ENCODE measurements at places on chromosomes 11 and 22.

DNA sequence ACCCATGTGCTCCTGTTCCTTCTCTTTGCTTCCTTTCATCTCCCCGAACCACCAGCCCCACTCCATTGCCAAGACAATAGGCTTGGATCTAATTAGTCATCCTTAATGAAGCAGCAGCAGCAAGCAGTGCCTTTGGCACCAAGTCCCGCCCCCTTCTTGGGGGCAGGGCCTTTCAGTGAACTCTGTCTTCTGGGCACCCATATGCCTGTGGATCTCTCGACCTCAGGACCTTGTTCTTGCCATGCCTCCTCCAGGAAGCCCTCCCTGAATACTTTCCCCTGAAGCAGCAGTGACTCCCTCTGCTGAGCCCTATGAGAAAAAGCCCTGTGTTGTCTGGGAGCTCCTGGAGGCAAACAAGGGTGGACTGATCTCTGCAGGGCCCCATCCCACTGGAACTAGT is 32.1 kb downstream of the ARHGEF17 start:
- no peak for DNase-seq

DNA sequence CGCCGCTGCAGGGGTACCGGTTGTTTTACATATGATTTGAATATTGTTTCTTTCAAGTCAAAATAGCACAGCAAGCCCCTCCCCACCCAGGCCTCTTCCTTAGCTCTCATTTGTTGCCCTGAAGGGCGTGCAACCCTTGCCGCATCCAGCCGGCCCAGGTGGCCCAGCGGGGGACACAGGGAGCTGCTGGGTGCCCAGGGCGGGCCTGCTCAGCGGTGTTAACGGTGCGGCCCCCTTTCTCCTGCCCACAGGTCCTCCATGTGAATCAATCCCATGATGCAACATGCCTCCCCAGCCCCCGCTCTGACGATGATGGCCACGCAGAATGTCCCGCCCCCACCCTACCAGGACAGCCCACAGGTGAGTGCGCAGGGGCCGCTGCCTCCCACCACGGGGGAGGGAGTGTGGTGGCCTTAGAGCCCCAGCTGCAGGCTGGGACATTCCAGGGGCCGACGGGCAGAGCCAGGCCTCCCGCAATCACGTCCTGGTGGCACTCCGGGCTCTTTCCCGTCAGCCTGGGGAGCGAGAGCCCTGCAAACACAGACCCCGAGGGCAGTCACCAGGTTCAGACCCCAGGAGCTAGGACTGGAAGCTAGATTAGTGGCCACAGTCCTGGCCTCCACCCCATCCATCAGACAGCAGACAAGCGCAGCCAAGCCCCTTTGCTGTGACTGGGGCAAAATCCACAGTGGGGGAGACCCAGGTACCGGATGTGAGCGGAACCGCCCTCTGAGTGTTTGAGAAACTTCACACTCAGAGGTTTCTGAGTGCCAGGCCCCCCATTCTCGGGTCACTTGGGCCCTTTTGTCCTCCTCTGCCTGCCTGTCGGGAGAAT is 144.8 kb downstream of the FEZ1 start:
- no peak for DNase-seq

- DNase-seq = no peak
Measured at GRCh38 chr11:68454767-68455166, 5.8 kb upstream of the PPP6R3 start.

- no peak for DNase-seq
Measured at GRCh38 chr11:36398231-36398953, 102.3 kb downstream of the PRR5L start.

DNA sequence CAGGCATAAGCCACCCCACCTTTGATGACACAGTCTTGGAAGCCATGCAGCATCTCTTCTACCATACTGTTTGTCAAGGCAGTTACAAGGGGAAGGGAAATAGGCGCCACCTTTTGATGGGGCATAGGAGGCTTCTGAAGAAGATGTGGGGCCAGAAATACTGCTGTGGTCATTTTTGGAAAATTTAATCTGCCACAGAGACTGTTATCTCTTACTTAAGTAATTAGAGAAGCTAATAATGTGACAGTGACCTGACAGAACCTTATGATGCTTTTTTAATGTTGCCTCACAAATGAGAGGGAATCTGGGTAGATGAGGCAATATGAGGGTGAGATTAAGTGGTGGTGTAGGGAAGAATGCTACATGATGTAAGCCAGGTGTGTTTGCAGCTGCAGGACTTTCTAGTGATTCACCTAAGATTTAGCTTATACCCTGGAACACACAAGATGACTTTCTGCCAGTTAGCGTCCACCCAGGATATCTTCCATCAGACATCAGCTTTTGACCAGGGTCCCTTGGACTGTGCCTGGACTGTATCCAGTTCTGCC is 34.3 kb upstream of the ADORA2A start:
- no peak for DNase-seq

DNA sequence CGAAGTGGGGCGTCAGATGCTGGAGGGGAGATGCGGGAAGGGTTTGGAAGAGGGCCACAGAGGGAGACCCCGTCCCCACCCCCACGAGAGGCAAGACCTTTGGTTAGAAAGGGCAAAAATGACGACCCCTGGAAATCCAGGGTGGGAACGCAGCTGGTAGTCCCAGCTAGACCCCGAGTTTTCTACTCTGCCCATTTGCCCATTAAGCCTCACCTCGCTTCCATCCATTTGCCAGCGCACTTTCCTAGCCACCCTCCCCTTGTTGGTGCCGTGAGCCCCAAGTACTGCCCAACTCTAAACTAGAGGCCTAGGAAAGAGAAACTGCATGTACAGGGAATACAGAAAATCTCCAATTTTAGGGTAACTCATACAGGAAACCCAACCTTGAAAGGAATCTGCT is 370 bp downstream of the DDX25 start:
- DNase-seq = no peak

- DNase-seq = no peak
Measured at GRCh38 chr11:69499918-69500284, 18.4 kb downstream of the LINC01488 start.

DNA sequence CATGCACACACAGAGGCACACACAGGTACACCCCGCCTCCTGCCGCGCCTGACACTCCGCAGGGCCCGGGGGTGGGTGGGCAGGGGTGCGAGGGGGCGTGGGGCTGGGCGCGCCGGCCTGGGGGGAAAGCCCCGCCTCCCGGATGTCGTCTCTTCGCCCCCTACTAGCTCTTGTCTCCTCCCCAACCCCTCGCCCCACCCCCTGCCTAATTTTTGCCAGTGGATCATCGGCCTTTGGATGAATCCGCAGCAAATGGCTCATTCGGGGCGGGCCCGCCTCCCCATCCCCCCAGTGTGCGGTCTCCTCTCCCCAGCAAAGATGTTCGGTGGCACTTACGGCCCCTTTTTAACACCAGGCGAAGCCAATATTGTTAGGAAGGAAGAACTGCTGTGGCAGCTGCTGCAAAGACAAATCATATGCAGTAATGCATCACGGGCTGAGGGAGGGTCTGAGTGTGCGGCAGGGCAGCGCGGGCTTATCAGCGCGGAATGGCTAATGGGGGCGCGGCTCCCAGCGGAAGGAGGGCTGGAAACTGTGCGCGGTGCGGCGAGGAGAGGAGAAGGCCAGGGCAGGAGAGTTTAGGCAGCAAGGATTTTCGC is 13.4 kb upstream of the NECTIN1 start:
- DNase-seq = no peak

DNA sequence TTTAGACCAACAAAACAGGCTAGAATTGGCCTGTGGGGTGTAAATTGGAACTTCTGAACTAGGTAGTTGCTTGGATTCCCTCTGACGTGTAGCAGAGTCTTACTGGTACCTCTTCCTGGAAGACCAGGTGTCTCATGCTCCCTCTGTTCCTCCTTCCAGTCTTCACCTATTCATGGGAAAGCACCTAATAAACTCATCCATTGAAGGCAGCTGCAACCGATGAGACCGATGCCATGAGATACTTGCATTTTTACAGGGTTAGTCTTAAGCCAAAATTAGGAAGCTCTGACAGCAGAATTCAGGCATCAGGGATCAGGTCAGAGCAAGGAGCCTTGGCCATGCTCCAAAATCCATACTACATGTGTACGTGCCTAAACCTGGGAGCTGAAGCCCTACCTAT is 13.2 kb upstream of the HEPHL1 start:
- no peak for DNase-seq

- no peak for DNase-seq
Measured at GRCh38 chr22:30381264-30381663, 5.9 kb downstream of the RNF215 start.

DNA sequence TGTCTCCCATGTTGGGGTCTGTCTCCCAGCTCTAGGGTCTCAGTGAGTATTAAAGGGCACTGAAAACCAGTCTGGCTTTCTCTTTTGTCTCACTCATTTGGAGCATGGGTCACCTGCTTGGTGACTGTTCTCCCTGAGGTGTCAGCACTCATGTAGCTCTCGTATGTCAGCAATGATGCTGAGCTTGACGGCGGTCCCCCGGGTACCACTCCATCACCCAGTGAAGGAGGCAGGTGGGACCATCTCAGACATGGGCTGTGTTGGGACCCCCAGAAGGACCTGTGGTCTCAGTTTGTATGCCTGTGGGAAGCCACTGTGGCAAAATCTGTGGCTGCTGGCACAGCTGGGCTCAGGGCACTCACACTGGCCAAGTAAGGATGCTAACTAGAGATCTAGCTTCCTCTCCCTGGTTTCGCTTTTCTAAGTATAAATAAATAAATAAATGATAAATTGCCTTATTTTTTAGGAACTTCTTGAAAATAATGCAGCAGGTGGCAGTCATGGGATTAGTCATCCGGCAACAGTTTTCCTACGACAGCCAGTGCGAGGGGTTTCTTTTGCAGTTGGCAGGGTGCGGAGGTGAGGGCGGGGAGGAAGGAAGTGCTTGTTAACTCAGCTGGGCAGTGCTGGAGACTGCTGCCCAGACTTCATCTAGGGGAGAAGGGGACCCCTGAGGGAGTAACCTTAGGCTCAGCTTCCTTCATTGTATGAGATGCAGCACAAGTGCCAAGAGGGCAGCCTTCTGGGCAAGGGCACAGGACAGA is 48.8 kb downstream of the OSBP2 start:
- DNase-seq = no peak

DNA sequence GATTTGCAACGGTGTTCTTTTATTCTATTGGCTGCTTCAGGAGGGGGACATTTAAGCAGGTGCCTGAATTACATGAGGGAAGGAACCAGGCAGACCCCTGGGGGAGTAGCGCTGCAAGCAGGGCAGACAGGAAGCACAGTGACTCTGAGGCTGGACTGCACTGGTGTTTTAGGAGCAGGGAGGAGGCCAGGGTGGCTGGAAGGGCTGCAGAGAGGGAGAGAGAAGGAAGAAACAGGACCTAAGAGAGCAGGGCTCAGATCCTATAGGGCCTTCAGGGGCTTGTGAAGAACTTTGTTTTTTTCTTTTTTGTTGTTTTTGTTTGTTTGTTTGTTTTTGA is 62.5 kb upstream of the SORL1-AS1 start:
- no peak for DNase-seq

- no peak for DNase-seq
Measured at GRCh38 chr11:120722524-120722923, 211.0 kb downstream of the GRIK4 start.

GRCh38 chr11:47391711-47392432 is 13.5 kb upstream of the SPI1 start:
- no peak for DNase-seq

DNA sequence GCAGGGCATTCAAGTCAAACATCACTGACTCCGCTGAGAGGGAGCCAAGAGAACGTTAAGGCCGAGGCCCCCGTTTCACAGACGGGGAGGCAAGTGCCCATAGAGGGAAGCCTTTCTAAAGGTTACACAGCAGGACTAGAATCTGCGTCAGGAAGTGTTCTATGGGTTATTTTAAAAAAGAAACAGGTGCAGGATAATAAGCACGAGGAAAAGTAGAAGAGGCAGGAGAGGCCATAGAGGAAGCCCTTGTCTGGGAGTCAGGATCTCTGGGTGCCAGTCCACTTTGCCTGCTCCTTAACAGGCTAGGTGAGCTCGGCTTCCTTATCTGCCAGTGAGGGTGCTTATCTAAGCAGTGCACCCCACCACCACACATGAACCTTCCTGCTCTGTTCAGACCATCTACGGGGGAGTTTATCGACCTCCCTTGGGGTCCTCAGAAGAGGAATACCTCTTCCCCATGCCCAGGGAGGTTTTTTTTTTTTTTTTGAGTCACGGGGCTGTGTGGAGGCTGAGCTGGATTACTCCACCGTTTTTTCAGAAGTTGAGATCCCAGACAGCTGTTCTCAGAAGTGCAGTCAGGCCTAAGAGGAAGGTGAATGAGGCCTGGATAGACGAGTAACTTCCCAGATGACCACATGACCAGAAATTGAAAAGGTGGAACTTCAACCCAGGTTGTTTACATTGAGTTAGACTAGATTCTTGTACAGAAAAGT is 1.2 kb upstream of the FCHSD2 start:
- no peak for DNase-seq

GRCh38 chr11:74634537-74634936 is 42.2 kb downstream of the POLD3 start:
- DNase-seq = no peak

GRCh38 chr11:47997063-47998053 is 17.0 kb downstream of the PTPRJ start:
- no peak for DNase-seq

- no peak for DNase-seq
Measured at GRCh38 chr11:121652971-121653370, 200.2 kb upstream of the SORL1-AS1 start.

DNA sequence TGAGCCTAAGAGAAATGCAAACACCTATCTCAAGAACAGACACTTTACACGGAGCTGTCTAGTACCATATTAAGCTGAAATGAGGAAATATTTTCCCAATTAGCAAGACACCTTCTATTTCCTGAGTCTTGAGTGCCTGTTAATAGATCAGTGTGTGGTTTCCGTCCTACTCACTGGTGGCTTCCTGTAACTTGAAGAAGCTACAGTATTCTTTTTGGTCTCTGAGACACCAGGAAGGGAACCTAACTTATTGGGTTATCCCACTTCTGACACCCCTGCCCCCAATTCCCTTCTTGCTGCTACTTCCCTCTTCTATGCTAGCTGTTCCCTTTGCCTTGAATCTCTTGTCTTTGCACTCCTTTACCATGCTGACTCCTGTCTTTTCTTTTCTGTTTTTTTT is 92.7 kb downstream of the FDX1 start:
- no peak for DNase-seq

- DNase-seq = no peak
Measured at GRCh38 chr11:59801160-59801706, 9.3 kb downstream of the MRPL16 start.

- no peak for DNase-seq
Measured at GRCh38 chr11:77056814-77057402, 9.9 kb upstream of the CAPN5 start.

GRCh38 chr22:42610186-42610585 is 4.5 kb downstream of the POLDIP3 start:
- no peak for DNase-seq

DNA sequence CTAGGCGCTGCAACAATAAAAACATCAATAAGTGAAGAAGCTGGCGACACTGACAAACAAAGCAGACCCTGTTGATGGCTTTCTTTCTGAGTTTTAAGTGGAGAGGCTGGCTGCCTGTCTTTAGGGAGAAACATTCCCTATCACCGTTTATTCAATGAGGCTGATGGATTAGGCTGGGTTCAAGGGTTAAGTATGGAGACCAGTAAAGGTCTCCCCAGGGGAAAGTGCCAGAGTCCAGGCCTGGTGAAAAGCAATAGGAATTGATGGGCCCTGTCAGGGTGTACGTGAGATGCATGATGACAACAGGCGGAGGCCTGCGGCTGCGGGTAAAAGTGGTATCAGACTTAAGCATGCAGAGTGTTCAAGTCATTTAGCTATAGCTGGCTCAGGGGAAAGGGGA is 102.6 kb downstream of the ALX4 start:
- DNase-seq = no peak

- DNase-seq = no peak
Measured at GRCh38 chr11:73907191-73907590, 30.4 kb downstream of the PAAF1 start.
